ENCODE measurements at places on chromosomes 16 and 17.

GRCh38 chr16:68072038-68072695, 13.0 kb upstream of the NFATC3 start:
- DNase-seq, result no peak

DNA sequence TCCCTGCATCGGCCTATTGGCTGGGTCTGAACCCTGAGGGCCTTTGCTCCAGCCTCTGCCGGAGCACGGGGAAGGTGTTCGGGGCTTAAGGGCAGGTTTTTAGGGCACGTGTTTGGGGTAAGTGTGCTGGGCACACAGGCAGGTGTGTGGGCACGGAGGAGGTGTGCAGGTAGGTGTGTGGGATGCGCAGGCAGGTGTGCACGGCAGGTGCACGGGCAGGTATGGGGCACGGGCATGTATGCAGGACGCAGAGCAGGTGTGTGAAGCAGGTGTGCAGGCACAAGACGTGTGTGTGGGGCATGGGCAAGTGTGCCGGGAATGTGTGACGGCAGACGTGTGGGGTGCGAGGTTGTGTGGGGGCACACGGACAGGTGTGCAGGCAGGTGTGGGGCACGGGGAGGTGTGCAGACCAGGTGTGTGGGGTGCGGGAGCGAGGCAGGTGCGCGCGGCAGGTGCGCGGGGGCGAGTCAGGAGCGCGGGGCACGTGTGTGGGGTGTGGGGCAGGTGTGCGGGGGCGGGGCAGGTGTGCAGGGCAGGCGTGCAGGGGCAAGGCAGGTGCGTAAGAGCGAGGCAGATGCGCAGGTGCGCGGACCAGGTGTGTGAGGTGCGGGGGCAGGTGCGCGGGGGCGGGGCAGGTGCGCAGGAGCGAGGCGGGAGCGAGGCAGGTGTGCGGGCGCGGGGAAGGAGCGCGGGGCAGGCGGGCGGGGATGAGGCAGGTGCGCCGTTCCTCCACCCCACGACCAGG, 28.6 kb upstream of the METRNL start:
- no peak for DNase-seq

DNA sequence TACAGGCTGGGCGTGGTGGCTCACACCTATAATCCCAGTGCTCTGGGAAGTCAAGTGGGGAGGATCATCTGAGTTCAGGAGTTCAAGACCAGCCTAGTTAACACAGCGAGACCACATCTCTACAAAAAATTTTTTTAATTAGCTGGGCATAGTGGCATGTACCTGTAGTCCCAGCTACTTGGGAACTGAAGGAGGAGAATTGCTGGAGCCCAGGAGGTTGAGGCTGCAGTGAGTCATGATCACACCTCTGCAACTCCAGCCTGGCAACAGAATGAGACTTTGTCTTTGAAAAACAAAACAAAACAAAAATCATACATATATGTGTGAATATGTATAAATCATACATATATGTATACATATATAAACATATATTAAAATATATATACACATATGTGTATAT, 54.1 kb upstream of the MARCHF10 start:
- no peak for DNase-seq

- no peak for DNase-seq
These were observed 306.9 kb upstream of the RBFOX1 start for GRCh38 chr16:7025616-7026190.

GRCh38 chr17:5513628-5514027, 27.3 kb downstream of the MIS12 start:
- DNase-seq, result no peak

DNA sequence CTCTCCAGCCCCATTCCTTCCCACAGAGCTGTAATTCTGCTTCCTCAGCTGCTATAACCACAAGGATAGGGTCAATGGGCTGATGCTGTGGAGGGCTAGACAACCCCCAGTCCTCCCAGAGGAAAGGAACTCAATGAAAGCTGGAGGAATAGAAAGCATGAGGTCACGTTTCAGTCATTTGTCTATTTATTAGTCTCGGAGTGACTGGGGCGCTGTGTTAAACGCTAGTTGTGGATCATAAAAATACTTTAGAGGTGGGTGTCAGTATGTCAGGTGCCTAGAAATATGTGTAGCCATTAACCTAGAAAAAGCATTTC, 787 bp upstream of the CCL3L1 start:
- no peak for DNase-seq

- no peak for DNase-seq
These were observed 2.7 kb downstream of the SOCS3 start for GRCh38 chr17:78357177-78357586.

- no peak for DNase-seq
These were observed 22.7 kb downstream of the FAM83G start for GRCh38 chr17:18981642-18982424.

All from bone marrow (tissue), 2 donors.